ENCODE measurements at places on chromosomes 5 and 9. TPM values are rescaled to one million over a fixed set of nuclear protein-coding genes. Genes with fewer than 3 reads are reported as not detected.

SV2C gene
- not detected for total RNA-seq

MRPS30 gene
- 70.3 TPM for total RNA-seq

CARTPT gene
- total RNA-seq, result not detected

PGM5 gene
- not detected for total RNA-seq

PCDHGA5 gene
- 0.63 TPM for total RNA-seq

CNTFR gene
- total RNA-seq, result not detected

NXNL2 gene
- 3.1 TPM for total RNA-seq

PLAC8L1 gene
- total RNA-seq, result not detected

DOCK2 gene
- 18.4 TPM for total RNA-seq

LHFPL2 gene
- 15.3 TPM for total RNA-seq

SPINK13 gene
- 0.58 TPM for total RNA-seq

IFNK gene
- total RNA-seq, result not detected

EIF4E1B gene
- not detected for total RNA-seq

FOXD4L6 gene
- not detected for total RNA-seq

PCDHB15 gene
- total RNA-seq, result 0.07 TPM

TRIM32 gene
- total RNA-seq, result 18.3 TPM

SH2D3C gene
- not detected for total RNA-seq

MRRF gene
- 48.8 TPM for total RNA-seq

RLN2 gene
- 6.0 TPM for total RNA-seq

RETREG1 gene
- total RNA-seq, result 6.4 TPM

ZFP2 gene
- total RNA-seq, result 0.29 TPM

NR6A1 gene
- 1.1 TPM for total RNA-seq

APBA1 gene
- total RNA-seq, result 0.29 TPM

ZNF462 gene
- 8.8 TPM for total RNA-seq

ICE1 gene
- 19.1 TPM for total RNA-seq

GPRIN1 gene
- total RNA-seq, result 34.0 TPM

All from epithelial cell of proximal tubule (primary cell).